ENCODE measurements at places on chromosomes 16 and 17.

- DNase-seq = peak; percentile 84
These were observed 878 bp downstream of the HEXIM1 start for GRCh38 chr17:45149037-45149668.

- DNase-seq = no peak
These were observed 828.3 kb upstream of the EEF2KMT start for GRCh38 chr16:5925850-5926249.

DNA sequence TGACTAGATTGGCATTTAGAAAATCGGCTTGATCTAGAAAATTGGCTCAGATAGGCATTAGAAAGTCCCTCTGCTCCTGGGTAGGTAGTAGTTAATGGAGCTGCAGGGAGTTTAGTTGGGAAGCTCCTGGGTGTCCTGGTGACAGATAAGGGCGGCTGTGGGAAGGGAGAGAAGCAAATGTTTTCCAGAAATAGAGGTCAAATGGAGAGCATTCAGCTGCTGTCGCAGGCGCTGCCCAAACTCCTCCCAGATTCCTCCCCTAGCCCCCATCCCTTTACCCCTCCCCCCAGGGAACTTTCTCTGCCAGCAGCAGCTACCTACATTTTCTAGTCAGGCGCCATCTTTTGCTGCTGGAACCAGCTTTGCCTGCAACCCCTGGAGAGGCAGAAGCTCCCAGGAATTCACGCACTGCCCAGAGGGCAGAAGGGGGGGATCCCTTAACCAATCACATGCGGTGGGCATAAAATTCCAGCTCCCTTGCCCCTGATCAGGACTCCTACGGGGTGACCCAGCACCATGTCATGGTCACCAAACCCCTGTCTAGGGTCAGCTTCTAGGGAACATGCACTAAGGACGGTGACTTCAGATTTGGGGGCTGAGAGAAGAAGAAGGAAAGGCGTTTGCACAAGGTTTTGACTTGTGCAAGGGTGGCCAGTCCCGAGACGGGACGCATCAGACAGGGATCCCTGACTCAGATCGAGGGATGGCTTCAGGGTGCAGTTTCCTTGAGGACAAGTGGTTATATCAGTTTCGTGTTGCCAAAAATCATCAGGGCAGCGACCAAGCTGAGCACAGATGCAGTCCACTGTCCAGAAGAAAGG is 43.8 kb downstream of the SOCS1 start:
- DNase-seq = no peak

GRCh38 chr16:10206215-10206614 is 24.0 kb upstream of the GRIN2A start:
- DNase-seq = no peak

- DNase-seq = no peak
These were observed 39.3 kb downstream of the TNFRSF13B start for GRCh38 chr17:16932611-16933010.

DNA sequence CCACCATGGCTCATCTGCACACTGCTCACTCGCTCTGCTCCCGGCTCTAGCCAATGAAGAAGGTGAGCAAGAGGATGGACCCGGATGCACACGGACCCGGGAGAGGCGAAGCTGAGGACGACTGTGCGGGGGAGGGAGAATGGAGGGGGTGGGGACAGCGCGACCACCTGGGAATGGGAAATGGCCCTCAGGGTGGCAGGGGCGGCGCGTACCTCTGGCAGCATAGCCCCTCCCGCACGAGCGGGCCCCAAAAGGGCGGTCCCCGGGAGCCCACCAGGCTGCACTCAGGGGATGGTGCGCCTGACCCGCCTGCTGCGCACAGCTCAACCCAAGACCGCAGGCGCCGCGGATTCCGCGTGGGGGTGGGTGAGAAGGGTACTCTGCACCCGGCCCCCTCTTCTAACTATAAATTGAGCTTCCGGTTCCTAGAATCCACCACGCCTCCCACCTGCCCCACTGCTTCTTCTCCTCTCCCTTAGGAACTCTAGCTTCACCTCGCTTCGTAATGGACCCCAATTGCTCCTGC is 6.1 kb downstream of the MT1H start:
- no peak for DNase-seq

GRCh38 chr16:86171329-86171728 is 272.4 kb downstream of the IRF8 start:
- DNase-seq = no peak

DNA sequence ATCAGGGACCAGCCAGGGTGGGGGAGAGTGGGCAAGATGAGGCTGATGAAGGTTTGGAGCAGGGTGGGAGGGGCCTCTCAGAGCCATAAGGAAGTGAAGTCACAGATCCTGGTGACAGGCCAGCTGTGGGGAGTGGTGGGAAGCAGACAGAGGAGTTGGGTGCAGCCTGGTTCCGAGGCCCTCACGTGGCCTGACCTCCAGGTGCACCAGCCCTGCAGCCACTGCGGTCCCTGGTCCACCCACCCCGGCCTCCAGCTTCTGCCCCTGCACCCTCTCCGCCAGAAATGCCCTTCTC is 3.9 kb upstream of the ZFPM1 start:
- no peak for DNase-seq

GRCh38 chr16:80092681-80093080 is 448.1 kb upstream of the DYNLRB2 start:
- DNase-seq = no peak

DNA sequence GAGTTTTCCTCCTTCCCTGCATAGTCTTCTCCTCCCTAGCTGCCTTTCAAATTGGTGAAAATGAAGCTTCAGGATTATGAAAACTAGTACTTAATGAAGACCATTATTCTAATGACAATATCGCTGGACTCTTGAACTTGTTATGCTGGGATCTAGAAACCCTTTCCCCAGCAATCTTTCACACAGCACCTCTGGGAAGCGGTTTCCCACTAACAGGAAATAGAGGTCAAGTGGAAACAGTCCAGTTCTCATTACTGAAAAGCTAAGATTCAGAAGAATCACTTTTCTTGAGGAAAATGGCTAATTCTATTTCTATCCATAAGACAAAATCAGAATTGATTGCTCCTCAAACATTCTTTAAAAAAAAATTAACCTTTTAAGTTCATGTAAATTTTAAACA is 2.0 kb upstream of the VEZF1 start:
- no peak for DNase-seq

- no peak for DNase-seq
These were observed 14.3 kb downstream of the LITAF start for GRCh38 chr16:11572301-11572995.

- DNase-seq = no peak
These were observed 14.2 kb downstream of the KIF1C start for GRCh38 chr17:5011928-5012327.

DNA sequence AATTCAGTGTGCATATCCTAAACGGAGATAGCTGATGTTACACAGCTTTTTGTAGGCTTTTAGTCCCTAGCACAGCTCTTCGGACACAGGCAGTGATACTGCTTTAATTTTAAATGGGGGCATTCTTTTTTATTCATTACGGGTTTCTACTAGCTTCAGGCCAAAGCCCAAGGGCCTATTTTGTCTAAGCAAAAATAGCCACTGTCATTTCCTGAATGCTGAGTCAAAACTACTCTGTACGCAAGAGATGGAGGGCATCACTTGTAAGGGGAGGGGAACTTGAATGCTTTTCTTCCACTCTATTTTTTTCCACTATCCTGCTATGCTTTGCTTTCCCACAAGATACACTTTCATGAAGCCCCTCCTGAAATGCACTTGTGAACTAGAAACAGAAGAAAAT is 360.7 kb downstream of the PMP22 start:
- no peak for DNase-seq

DNA sequence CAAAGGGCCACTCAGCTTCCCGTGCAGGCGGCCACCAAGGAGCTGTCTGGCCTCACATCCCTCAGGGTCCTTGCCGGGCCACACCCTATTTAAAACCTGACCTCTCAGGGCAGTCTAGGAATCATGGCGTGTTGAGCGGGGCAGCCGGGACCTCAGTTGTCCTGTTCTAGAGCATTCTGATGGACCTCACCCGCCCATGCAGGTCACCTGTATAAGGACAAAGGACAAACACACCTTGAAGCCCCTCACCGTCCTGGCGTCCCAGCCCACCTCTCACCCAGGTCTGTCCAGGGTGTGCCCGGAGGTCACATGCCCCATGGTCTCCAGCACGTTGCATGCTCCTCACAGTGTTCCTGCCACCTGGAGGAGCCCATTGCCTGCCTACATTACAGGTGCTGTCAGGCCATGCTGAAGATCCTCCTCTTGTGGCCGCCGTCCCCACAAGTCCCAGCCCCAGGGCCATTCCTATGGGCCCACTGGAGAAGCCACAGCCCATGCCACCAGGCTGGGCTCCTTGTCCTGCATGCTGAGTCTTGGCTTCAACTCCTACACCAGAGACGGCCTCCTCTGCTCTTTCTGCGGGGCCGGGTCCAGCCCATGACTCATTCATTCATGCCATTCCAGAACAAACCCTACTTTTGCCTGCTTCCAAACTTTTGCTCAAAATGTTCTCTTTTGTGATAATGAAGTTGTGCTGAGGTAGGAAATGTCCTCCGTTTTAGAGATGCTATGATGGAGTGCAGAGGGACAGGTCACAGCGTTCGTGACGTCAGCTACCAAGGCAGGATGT is 46.3 kb downstream of the PEMT start:
- no peak for DNase-seq

DNA sequence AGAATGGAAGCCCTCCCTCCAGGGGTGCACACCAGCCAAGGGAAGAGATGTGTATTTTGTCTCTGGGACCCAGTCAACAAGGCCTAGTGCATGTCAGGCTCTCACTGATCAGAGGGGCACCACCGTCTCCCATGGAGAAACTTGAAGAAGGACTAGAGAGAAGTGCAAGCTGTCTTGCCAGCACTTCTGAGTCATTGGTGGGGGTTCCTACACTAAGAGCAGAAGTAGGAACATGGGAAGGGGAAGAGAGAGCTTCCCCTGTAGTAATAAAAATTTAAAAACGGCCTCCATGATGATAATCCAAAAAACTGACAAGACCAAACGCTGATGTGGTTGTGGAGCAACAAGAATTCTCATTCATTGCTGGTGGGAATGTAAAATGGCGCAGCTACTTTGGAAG is 46.3 kb downstream of the DYNLRB2 start:
- DNase-seq = no peak

DNA sequence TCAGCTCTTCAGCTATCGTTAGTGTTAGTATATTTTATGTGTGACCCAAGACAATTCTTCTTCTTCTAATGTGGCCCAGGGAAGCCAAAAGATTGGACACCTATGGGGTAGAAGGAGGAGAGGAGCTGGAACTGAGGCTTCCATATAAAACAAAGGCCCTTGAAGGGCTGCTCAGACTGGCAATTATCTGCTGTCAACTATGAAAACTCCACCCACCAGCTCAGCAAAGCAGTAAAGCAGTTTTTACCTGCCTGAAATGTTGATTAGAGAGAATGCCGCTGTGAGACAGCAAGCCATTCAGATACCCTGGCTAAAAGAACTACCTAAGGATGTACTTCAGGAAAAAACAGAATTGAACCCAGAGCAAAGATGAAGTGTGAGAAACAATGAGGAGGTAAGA is 45.9 kb upstream of the GNAO1 start:
- no peak for DNase-seq

DNA sequence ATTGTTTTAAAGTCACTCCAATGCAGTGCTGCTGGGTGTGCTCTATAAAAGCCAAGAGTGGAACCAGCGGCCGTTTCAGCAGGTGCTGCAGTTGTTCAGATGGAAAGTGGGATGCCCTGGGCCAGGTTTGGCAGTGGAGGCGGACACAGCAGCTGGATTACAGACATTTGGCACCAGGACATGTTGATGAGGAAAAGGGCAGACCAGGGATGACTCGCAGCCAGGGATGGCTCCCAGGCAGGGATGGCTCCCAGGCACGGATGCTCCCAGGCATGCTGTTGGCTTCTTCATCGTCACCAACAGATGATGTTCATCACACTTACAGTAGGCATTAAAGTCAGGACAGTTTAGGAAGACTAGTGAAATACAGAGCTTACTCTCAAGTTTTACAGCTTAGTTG is 10.0 kb downstream of the GAN start:
- DNase-seq = no peak

DNA sequence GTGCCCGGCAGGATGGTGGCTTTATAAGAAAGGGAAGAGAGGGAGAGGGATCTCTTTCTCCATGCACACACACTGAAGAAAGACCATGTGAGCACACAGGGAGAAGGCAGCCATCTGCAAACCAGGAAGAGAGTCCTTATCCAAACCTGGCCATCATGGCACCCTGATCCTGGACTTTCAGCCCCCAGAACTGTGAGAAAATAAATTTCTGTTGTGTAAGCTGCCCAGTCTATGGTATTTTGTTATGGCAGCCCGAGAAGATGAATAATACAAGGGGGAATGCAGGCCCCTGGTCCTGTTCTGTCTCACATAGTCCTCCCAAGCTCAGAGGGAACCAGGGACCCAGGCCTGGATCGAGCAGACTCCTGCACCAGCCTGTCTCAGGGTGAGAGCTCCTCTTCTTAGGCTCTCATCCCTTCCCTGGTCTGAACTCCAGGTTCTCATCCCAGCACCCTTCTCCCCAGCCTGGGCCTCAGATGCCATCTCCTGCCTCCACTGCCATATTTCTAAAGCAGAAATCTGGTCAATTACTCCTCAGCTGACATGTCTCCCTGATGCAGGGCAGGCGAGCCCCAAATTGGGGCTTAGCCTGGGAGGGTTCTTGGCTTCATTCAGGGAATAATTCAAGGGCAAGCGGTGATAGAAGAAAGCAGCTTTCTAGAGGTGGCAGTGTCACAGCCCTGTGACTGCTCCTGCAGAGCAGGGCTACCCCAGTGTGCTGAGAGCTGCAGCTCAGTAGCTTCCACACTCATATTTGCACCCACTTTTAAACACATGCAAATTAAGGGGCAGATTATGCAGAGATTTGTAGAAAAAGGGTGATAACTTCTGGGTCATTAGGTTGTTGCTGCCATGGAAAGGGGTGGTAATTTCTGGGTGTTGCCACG is 28.8 kb downstream of the IGFBP4 start:
- DNase-seq = no peak

- DNase-seq = no peak
These were observed 273.4 kb upstream of the TNRC6C start for GRCh38 chr17:77684803-77685798.

GRCh38 chr17:45578516-45579455 is 88.3 kb upstream of the PLEKHM1 start:
- DNase-seq = no peak

- DNase-seq = peak; percentile 63
These were observed 446.6 kb downstream of the KCNJ18 start for GRCh38 chr17:22138861-22139469.

DNA sequence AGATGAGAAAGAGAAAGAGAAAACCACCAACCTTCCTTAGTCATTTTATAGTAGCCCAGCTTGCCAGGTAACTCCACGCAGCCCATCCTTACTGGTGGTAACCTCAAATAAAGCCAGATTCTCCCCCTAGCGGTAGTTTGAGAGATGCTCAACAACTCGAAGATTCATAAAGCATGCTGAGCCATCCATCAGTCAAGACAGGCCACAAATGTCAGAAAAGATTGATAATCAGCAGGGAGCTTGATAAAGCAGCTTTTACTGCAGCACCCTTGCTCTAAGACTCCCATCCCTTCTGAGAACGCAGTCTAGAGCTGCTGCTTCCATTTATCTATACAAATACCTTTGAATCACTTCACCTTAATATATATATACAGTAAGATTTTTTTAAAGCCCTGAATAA is 451.5 kb upstream of the HSBP1 start:
- peak; percentile 58 for DNase-seq

DNA sequence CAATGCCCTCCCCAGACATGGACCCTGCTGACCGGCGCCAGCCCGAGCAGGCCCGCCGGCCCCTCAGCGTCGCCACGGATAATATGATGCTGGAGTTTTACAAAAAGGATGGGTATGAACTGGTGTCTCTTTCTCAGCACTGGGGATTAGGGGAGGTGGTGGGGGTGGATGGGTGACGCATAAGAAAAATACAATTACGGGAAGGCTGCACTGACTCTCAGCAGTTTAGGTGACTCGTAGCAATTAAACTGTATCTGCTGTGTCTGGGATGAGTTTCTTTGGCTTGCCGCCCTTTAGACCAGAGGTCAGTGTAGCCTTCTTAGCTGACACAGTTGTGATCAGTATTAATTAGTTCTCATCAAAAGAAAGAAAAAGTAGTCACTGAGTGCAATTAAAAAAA is 59.0 kb downstream of the ELAC2 start:
- no peak for DNase-seq
